Keratinocyte (primary cell): ENCODE measurements at places on chromosomes 6 and 20. TPM values are rescaled to one million over a fixed set of nuclear protein-coding genes. Genes with fewer than 3 reads are reported as not detected.

Gene KCNK16
- polyA plus RNA-seq: not detected in 3 replicates

Gene CAPN11
- 0.04 TPM in 1 of 3 replicates, not detected in the others for polyA plus RNA-seq

Gene TNFRSF21
- polyA plus RNA-seq: 41.2 to 94.8 TPM (median 50.2 TPM) in 3 replicates

Gene GSTA3
- not detected in 3 replicates for polyA plus RNA-seq

Gene HLA-DOA
- polyA plus RNA-seq: 0.01 TPM in 1 of 3 replicates, not detected in the others

Gene B3GAT2
- polyA plus RNA-seq: 0.01 TPM in 1 of 3 replicates, not detected in the others

Gene STMND1
- polyA plus RNA-seq: not detected in 3 replicates

Gene LHFPL5
- polyA plus RNA-seq: not detected in 3 replicates

Gene TRIM10
- polyA plus RNA-seq: not detected in 3 replicates

Gene GINM1
- polyA plus RNA-seq: 16.4 to 29.7 TPM (median 28.9 TPM) in 3 replicates

Gene TMEM217
- 0.44 to 0.85 TPM (median 0.80 TPM) in 3 replicates for polyA plus RNA-seq

DNA sequence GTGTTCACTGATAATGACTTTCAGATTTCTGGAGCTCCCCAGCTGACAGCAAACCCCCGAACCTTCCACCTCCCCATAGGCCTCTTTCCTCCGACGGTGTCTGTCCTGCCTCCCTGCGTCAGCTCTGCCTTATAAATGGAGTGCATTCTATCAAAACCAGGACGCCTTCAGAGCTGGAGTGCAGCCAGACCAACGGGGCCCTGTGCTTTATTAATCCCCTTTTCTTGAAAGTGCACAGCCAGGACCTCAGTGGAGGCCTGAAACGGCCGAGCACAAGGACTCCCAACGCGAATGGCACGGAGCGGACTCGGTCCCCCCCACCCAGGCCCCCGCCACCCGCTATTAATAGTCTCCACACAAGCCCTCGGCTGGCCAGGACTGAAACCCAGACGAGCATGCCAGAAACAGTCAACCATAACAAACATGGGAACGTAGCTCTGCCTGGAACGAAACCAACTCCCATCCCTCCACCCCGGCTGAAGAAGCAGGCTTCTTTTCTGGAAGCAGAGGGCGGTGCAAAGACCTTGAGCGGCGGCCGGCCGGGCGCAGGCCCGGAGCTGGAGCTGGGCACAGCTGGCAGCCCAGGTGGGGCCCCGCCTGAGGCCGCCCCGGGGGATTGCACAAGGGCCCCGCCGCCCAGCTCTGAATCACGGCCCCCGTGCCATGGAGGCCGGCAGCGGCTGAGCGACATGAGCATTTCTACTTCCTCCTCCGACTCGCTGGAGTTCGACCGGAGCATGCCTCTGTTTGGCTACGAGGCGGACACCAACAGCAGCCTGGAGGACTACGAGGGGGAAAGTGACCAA lies 42.3 kb upstream of the NAA20 start:
- no peak for DNase-seq

DNA sequence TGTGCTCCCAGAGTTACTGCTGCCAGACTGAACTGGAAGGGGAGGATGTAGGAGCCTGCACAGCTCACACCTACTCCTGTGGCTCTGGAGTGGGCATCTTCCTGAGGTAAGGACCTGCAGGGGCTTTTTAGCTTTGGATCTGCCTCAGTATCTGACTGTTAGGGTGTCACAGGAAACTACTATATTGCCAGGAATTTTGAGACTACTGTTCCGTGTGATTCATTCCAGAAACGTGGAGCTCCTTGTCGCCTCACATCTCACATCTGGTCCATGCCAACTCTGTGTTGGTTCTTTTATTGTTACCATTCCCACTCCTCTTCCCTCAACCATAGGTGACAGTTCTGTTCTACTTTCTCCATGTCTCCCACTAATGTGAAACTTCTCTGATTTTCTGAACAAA lies 34.1 kb downstream of the PRPH2 start:
- DNase-seq: no peak

- DNase-seq: no peak
These were observed 7.7 kb upstream of the NSFL1C start for GRCh38 chr20:1474325-1474724.

DNA sequence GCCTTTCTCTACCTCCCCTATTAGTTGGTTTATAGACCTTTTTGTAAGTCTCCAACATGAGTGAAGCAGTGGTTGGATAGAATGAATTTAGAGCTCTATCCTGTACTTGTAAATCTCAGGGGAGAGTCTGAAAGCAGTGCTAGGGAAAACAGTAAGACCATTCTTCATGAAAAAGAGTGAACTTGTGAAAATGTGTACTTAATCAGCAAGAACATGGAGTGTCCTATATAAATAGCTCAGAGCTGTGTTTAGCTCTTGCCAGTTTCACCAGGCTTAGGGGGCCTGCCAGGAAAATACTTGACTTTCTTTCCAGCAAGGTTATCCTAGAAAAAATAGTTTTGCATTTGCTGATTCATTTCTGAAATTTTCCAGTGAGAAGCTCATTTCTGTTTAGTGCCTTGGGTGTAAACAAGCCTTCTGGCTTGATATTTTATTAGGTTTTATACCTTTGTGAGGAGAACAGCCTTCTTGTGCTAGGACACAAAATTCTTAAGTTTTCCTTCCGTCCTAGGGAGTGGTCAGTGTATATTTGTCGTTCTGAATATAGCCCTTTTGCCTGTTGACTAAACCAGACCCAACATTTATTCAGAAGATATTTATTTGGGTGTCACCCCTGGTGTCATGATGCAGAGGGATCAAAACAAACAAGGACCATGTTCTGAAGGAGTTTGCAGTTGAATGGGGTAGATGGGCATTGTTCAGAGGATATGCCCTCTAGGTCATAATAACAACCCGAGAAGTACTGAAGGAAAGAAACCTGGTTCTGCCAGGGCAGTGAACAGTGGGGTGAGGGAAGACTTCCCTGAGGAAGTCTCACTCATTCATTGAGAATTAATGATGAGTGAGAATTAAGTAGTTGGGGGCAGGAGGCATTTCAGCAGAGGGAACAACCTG lies 7.6 kb downstream of the ARFGEF2 start:
- DNase-seq: no peak

DNA sequence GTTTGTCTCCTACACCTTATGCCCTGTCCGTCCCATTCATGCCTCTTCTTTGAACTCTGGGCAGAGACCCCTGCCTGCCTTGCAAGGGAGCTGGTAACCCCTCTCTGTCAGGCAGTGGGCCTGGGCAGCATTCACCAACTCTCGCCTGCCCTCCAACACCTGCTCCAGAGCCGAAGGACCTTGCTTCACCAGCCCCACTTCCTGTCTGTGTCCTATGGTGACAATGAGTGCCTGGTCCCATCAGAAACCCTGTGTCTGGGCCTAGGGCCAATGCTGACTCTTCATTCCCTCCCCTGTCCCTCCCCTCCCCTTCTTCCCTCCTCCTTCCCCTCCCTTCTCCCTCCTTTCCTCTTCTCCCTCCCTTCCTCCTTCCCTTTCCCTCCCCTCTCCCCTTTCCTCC lies 22.8 kb upstream of the PCMTD2 start:
- no peak for DNase-seq

DNA sequence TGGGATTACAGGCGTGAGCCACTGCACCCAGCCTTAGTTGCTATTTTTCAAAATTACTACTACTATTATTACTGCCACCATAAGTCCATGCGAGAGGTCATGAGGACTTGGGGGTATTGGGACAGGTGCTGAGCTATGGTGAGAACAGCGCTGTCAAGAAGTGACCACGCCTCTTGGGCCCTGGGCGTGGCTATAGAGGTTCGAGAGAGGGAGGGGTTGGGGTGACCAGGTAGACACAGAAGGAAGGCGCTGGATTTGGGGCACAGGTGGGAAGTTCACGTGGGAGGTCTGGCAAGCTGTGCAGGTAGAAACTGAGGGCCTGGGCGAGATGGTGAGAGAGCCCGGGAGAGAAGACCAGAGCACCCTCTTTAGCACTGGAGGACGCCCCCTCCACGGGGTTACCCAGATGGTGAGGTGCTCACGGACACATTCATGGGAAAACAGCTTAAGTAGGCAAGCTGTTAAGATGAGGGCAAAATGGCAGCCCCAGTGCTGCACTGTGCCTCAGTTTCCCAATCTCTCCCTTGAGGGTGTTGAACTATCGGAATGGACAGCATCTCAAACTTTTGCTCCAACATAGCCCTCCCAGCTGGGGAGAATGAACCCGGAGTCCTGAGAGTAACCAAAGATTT lies 61.0 kb downstream of the RAB44 start:
- DNase-seq: no peak

GRCh38 chr6:47144306-47144705 lies 102.2 kb upstream of the ADGRF1 start:
- no peak for DNase-seq

DNA sequence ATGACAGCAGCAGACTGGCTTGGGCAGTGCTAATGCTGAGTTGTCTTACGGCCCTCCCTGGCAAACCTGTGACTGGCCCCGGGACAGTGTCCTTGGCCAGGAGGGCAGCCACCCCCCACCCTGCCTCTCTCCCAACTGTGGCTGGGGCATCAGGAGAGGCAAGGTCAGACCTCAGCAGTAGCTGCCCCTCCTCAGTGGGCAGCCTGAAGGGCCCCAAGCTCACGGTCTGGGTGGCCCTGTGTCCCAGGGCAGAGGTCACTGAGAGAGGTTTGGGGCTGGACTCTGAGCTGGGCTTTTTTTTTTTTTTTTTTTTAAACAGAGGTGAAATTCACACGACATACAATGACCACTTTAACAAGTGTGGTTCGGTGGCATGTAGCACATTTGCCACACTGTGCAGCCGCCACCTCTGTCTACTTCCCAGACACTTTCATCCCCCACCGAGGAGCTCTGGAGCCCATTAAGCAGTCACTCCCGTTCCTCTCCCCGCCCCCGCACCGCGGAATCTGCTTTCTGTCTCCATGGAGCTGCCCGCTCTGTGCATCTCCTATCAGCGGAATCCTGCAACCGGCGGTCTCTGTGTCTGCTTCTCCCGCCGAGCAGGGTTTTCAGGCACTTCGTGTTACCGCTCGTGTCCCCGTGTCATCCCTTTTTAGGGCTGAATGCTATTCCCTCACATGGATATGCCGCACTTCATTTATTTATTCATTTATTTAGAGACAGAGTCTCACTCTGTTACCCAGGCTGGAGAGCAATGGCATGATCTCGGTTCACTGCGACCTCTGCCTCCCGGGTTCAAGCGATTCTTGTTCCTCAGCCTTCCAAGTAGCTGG lies 67.9 kb upstream of the GATA5 start:
- no peak for DNase-seq

- DNase-seq: no peak
These were observed 39.7 kb downstream of the ZC3H12D start for GRCh38 chr6:149445095-149445466.

DNA sequence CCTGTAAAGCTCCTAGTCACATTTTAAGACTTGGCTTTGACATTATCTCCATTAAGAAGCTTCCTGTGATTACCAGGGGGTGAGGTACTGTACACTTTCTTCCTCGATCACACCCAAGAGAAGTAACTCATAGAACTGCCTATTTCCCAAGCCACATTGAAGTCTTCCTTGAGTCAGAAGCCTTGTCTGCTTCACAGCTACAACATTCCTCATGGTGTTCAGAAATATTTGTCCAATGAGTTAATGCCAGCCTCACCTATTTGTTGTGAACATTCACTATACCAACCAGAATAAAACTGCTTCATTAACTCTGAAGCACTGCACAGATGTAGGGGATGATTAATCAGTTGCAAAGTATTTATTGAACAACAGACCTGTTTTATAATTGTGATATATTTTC lies 622.3 kb downstream of the PTPRT start:
- peak; percentile 60 for DNase-seq

DNA sequence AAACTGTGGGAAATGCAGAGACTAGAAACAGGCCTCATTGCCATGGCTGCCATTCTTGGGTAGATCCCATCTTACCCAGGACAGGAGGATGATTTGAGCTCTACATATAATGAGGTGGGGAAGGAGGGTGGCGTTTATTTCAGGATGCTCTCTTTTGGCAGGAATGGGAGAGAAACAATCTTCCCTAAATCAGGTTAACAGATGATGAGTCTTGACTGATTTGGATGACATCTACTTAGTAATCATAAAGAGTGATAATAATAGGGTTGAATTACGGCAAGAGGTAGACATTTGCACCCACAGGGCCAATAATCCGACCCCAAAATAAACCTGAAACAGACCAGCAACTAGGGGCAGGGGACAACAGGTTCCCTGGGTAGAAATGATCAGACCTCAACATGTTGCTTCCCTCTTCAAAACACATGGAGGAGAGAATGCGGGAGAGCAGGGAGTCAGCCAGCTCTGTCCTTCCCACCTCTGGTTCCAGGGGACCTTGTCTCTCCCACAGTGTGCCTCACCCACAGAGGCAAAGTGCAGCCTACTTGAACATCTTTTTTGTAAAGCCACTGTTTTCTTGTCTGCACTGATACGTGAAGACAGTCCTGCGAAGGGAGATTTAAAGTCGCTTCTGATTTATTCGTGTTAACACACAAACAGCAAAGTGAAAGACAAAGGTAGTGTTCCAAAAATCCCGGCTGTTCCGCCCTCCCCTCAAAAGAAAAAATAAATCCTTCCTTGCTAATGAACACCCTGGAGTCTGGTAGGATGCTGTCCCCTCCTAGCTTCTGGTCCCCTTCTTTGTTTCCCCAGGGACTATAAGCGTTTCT lies 3.9 kb downstream of the FOXQ1 start:
- no peak for DNase-seq

DNA sequence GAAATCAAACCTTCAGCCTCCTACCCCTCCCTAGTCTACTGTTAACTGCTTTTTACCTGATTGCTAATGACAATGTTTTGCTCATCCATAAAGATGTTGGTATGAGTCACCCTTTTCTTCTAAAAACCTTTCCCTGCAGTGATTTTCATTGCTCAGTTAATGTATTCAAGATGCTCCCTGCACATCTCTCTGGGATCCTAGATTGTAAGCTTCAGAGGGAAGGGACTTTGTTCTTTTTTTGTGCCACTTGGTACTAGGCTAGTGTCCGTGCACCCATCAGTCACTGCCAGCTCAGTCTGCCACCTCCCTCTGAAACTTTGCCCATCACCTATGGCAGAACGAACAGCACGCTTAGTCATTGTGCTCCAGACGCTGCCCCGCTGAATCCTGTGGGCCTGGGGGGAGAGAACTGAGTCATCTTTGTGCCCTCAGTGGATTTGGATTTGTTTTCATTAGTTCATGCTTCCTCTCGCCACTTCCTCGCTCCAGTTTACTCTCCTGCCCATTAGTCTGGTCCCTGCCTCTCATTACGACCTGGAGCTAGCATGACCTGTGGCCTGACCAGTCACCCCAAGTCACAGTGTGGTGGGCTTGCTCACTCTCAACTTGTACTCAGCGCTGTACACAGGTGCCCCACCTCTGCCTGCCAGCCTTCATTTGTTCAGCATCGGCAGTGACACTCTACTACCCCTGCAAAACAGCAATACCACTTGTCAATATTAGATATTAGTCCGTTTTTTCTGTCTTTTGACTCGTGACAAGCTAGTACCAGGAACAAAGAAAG lies 78.0 kb upstream of the TMEM181 start:
- peak; percentile 30 for DNase-seq

GRCh38 chr20:25398376-25399036 lies 7.9 kb upstream of the ABHD12 start:
- no peak for DNase-seq

DNA sequence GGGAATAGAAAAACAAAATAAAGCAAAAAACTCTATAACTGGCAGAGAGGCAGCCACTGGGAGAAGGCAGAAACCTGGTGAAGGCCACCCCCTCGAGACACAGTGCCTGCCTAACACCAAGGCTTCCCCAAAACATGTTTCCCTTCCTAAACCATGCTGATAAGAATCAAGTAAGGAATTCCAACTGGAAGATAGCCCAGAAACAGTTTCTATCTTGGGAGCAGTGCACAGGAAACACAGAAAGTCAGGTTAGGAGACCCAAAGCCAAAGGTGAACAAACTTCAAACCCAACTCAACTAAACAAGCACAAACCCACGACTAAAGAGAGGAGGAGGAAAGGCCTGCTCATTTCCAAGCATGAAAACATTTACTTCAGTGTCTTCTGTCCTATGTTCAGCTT lies 433.7 kb upstream of the RGS17 start:
- DNase-seq: no peak
